ENCODE measurements at places on chromosomes 3 and 15.

GRCh38 chr15:84625123-84625522, 24.3 kb downstream of the ZSCAN2 start:
- no peak for DNase-seq

DNA sequence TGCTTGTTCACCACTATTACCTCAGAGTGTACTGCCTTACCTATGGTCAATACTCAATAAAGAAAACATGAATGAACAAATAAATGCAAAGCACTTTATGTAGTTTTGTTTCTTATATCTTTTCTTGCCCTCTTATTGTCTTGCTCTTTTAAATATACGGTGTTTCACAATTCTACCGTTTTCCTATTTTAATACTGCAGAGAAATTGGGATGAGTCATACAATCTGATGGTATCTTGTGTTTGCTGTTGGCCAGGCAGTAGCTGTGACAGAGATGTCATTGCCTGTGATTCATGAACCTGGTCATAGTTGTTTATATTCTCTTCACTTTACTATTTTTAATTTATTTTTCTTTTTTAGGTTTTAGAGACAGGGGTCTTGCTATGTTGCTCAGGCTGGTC, 48.3 kb downstream of the SERP1 start:
- no peak for DNase-seq

- DNase-seq = peak; percentile 81
Observed at GRCh38 chr15:72796515-72797337, 13.2 kb upstream of the ADPGK start.

GRCh38 chr3:135383301-135383700, 582.2 kb upstream of the PPP2R3A start:
- DNase-seq = no peak

- DNase-seq = no peak
Observed at GRCh38 chr15:85630311-85630710, 164.4 kb downstream of the KLHL25 start.

DNA sequence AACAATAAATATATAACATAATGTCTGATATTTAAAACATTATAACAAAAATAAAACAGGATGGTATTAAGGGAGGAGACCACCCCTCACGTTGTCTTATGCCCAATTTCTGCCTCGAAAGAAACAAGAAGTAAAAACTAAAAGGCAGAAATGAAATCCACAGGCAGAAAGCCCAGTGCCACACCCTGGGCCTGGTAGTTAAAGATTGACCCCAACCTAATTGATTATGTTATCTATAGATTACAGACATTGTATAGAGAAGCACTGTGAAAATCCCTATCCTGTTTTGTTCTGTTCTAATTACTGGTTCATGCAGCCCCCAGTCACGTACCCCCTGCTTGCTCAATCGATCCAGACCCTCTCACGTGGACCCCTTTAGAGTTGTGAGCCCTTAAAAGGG, 22.3 kb upstream of the ACP3 start:
- DNase-seq = no peak

DNA sequence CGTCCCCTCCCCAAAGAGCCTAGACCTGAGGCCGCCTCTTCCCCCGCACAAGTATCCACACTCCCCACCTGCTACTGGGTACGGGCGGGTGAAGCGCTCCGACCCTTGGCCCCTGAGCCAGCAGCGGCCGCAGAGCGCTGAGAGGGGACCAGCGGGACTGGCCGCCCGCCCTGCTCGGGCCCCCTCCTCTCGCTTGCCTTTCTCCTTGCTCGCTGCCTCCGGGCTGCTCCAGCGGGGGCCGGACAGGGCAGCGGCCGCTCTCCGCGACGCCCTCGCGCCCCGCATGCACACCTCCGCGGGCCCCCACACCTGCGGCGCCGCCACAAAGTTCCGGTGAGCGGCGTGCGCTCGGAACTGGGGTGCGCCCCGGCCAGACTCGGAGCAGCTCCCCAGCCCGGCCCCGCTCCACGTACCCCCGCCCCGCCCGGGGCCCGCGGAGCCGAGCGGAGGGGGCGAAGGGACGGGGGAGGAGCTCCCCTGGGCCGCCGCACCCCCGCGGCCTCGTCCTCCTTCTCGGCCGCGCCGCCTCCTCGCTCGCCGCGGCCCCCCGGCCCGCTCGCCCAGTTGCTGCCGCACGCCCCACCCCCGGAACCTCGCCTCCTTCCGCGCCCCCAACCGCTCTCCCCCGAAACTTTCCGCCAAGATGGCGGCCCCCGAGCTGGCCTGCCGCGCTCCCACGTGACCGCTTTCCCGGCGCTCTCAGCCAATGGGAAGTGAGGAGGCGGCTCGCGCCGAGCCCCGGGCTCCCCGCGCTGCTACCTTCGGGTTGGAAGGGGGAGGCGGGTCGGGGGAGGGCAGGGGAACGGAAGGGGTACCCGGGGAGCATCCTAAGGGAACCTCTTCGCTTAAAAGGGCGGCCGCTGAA, 704 bp downstream of the DLG1 start:
- peak; percentile 96 for DNase-seq

- DNase-seq = no peak
Observed at GRCh38 chr15:50753463-50753862, 12.0 kb downstream of the SPPL2A start.

DNA sequence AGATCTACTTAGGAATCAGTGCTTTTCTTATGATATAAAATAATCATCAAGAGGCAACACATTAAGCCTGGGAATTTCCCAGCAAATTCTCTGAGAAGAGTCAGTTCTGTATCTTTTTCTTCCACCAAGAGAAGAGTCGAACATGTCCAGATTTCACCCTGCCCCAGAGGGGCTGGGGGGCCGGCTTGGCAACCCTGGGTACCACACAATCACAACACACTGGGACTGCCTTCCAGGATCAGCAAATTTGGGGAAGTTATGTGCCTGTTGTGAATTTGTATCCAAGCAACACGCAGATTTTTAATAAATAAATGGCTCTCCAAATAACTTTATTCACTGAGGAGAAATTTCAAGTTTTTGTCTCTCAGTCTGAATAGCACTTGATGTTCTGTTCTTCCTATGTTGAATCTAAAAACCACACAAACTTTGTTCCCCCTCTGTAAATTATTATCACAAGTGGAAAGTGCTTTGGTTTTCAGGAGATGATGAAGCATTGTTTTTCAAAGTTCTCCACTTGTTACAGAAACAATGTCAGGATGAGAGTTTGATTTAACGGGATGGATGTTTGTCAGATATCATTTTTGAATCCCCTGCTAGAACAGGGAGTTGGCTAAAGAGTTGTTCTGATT, 357.2 kb downstream of the ZNF385D start:
- DNase-seq = no peak

- no peak for DNase-seq
Observed at GRCh38 chr3:58502872-58503271, 11.0 kb downstream of the KCTD6 start.

- DNase-seq = no peak
Observed at GRCh38 chr3:59726279-59726678, 676.5 kb upstream of the CFAP20DC start.

GRCh38 chr3:37751967-37752648, 109.6 kb upstream of the CTDSPL start:
- no peak for DNase-seq

DNA sequence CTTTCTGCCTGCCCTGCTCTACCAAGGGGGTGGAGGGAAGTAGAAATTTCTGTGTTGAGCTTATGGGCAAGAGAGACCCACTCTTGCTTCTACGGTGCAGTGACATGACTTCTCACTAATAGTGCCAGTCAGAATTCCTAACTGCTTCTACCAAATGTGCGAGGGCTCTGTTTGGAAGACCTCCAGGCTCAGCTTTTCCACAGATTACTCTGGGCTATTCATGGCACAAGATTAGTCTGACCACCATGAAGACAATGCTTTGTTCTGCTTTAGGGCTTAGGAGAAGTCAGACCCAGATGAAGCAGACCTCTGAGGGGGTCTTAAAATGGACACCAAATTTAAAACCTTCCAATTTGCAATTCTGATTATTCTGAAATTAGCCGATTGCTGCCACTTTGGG, 195.9 kb upstream of the TBC1D5 start:
- peak; percentile 72 for DNase-seq

DNA sequence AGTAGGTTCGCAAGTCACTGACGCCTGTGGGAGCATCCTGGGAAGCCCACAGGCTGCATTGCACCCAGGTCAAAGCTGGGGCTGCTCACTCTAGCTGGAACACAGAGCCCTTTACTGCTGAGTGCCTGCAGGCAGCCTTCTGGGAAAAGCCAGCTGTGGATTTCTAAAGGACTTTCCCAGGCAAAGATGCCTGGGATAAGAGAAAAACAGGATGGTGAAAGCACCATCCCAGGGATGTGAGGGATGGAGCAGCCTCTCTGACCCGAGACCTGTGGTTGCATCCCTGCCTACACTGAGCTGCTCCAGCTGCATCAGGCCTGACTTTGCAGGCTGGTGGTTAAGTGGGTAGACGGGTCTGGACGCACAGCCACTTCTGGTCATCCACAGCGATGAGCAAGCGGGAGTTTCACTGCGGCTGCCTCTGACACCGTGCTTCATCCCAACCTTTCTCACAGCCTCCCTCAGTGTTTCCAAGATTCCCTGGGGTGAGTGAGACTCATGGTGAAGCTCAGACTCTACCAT, 52.5 kb upstream of the AMOTL2 start:
- DNase-seq = no peak

DNA sequence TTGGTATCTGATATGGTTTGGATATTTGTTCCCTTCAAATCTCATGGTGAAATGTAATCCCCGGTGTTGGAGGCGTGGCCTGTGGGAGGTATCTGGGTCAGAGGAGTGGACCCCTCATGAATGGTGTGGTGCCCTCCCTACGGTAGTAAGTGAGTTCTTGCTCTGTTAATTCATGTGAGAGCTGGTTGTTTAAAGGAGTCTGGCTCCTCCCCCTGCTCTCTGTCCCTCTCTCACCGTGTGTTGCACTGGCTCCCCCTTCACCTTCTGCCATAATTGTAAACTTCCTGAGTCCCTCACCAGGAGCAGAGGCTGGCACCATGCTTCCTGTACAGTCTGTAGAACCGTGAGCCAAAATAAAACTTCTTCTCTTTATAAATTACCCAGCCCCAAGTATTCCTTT, 246.9 kb upstream of the AGTR1 start:
- peak; percentile 14 for DNase-seq

- no peak for DNase-seq
Observed at GRCh38 chr3:21942328-21942727, 191.3 kb upstream of the ZNF385D start.

DNA sequence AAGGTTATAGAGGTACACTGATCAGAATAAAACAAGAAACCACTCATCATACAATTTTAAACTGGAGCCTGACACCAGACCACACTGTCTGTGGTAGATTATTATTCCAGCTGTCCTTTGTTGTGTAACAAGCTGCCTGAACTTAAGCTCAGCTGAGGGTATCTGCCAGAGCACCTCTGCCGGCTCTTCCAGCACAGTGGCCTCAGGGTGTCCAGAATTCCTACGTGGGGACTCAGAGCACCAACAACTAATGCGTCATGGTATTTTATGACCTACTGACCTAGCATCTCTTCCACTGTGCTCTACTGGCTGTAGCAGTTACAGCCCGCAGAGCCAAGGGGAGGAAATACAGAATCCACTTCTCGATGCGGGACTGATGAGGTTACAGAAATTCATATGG, 15.6 kb upstream of the RAF1 start:
- no peak for DNase-seq

GRCh38 chr15:80639168-80639555, 55.9 kb upstream of the ABHD17C start:
- DNase-seq = no peak

- no peak for DNase-seq
Observed at GRCh38 chr15:43093026-43093425, 12.8 kb downstream of the UBR1 start.

- DNase-seq = no peak
Observed at GRCh38 chr15:44910981-44911625, 45.4 kb upstream of the TERB2 start.

DNA sequence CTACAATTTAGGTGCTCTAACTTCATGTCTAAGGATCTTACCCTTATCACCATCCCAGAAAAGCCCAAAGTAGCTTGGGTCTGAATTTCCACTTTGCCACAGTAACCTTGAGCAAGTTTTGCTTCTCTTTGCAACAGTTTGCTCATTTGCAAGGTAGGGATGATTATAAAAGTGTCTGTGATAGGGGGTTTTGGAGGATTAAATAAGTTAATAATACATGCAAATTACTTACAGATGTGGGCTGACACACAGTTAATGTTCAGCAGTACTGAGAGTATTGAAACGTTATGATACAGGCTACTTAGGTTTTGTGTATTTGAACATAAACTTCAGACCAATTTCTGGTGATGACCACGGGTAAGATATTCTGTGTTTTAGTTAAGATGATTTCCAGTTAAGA, 444.7 kb upstream of the TPRG1 start:
- no peak for DNase-seq

All from neural progenitor cell (in vitro differentiated cells).